ENCODE measurements at places on chromosomes 16 and 17.
A peak's percentile ranks its signal among the peaks of the same experiment; 100 is the strongest.

DNA sequence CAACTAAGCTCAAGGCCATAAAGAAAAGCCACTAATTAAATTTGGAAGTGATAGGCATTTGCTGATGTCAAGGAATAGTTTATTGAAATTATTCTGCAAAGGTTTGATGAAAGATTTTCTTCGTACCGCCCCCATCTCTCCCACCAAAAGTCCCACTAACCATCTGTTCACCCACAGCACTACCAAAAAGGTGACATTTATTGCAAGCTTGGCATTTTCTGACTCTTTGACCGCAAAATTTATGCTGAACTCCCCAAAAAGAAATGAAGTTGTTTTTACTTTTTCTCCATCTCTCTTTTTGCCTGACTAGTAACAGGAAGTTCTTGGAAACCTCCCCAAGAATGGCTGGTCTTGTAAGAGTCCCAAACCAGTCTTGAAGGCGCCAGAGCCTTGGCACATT, 384.9 kb upstream of the SOX9 start:
- no peak for DNase-seq

- peak; percentile 38 for DNase-seq
These were observed 1.4 kb upstream of the SPHK1 start for GRCh38 chr17:76382803-76383545.

- no peak for DNase-seq
These were observed 239.2 kb upstream of the MAF start for GRCh38 chr16:79839466-79840341.

- DNase-seq = no peak
These were observed 89.9 kb downstream of the ZNF778 start for GRCh38 chr16:89307421-89307805.

DNA sequence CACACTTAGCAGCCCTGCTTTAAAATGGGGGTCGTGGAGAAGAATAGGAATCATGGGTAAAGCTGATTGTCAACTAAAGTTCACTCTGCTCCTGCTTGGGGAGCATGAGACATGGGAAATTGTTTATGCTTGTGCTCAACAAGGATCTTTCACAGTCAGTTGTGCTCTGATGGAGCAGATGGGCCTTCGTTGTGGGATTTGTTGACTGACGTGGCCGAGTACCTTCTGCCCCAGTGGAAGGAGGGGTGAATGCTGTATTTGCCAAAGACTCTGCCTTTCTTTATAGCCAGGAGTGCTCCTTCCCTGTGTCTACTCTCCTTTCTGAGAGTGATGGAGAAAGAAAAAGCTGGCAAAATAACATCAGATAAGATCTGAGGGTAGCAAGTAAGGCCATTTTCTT, 11.4 kb downstream of the ARSG start:
- DNase-seq = no peak

All from stimulated activated CD4-positive, alpha-beta T cell treated with anti-CD3 and anti-CD28 coated beads, TNF-alpha, amount 100 ng/mL, for 48 hours (primary cell).